Cortex of kidney (tissue), 1 donor: ENCODE measurements at places on chromosomes 2 and 18.

- no peak for DNase-seq
These were observed 182.7 kb downstream of the MC4R start for GRCh38 chr18:60189856-60190255.

GRCh38 chr2:75557474-75558133 lies 3.1 kb downstream of the EVA1A start:
- DNase-seq, result no peak

GRCh38 chr18:47601581-47602272 lies 328.7 kb downstream of the SMAD2 start:
- DNase-seq, result no peak

- DNase-seq, result no peak
These were observed 12.0 kb downstream of the NEDD4L start for GRCh38 chr18:58055890-58056558.

GRCh38 chr18:62418258-62418657 lies 93.1 kb downstream of the TNFRSF11A start:
- no peak for DNase-seq

- DNase-seq, result no peak
These were observed 65.0 kb downstream of the NYAP2 start for GRCh38 chr2:225464346-225465025.

GRCh38 chr2:222296911-222297599 lies 1.7 kb downstream of the PAX3 start:
- no peak for DNase-seq

DNA sequence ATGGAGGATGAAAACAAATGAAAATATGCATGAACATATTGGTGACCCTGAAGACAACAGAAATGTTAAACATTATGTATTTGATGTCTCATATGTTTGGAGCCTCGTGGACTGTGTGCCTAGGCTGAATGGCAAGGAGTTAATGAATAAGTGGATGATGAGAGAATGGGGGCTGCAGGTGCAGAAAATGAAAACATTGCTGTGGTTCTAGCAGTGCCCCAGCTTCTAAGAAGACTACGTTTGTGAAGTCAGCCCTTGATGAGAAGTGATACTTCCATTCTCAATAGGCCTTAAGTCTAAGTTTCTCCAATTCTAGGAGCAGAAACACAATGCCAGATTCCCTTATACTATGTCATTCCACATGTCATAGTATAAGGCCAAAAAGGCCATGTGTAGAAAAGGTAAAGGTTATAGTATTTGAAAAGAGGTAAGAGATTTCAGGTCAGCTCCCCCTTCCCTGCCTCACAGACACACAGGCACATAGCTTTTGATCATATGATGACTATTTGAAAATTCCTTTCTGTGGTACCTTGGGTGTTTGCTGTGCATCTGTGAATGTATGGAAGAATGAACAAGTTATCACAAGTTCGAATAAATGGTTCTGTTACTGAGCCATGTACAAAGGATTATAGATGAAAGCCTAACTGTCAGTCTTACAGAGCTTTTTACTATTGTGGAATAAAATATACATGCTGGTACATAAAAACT lies 280.8 kb downstream of the SETBP1 start:
- DNase-seq, result no peak

DNA sequence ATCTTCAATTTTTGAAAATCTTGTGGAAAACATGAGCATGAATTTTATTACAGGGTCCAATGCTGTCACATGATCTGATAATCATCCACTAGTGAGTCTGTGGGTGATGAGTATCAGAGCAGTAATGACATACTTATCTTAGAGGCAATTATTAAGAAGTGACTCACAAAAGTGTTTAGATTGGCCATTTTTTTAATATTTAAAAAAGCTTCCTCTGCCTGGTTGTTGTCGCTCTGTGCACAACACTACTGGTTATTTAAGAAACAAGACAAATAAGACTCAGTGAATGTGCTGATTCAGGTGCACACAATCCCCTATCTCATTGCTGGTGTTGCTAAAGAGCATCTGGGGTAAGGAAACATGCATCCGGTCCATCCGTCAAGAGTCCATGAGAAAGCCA lies 665.8 kb upstream of the ZEB2 start:
- DNase-seq, result no peak

DNA sequence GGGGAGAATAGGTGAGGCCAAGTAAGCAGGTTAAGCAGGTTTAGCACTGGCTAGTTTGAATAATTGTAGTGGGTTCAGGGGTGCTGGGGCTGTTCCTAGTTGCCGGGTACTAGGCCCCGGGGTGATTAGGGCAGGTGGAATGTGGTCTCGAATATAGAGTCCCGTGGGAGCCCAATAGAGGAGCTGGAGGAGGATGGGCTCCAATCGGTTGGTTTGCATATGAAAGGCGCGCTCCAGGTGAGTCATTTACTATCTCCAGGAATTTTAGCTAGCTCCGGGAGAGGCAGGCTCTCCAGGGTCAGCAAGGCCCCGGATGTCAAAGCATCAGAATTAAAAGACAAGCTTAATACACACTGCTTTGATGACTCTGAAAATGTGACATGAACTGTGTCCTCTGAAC lies 304.0 kb downstream of the ZNF521 start:
- no peak for DNase-seq

GRCh38 chr2:227177592-227178336 lies 13.3 kb downstream of the COL4A3 start:
- no peak for DNase-seq

DNA sequence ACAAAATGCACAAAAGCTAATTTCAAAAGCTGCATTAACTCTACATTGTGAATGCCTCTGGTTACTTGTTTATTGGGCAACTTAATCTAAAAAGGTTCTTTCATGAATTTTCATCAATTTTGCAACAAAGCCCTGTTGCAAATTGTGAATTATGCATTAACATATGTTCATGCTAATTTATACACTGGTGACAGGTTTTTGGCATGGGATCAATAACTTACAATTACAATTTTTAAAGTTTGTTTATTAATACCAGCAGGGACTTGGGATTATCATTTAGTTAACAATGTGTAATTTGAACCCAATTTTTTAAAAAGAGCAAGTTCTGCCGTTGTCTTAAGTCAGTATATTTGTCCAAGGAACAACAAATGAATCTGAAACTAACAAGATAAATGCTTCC lies 183.6 kb downstream of the DCC start:
- no peak for DNase-seq

DNA sequence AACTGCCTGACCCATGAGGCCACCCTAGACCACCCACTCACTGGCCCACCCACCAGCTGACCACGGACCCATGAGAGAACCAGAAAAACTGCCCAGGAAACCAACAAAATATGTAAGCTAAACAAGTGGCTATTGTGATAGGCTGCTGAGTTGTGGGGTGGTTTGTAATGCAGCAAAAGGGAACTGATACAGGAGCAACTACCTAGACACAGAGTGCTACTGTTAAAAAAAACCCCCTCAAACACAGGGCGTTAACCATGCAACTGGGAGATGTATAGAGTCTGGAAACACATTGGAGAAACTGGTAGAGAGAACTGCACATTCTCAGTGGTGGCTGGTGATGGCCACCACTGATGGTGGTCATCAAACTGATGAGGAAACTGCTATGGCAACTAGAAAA lies 206.3 kb upstream of the GYPC start:
- no peak for DNase-seq
